ENCODE measurements at places on chromosomes 13 and 19.

DNA sequence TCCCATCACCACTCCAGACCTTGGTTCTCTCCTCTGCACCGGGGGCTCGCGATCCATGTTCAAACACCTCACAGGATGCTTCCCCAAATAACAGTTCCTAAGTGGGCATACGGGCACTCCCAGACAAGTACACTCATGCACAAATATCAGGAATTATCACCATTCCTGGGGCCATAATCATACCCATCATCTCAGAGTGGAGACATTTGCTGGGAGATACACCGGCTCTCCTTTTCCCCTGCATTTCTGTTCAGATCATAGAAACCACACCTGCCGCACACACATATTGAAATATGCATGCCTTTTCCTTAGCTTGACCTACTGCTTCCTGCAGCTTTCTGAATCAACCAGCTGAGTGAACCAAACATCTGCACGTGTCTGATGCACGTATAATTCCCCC lies 33.9 kb upstream of the MBNL2 start:
- no peak for DNase-seq

DNA sequence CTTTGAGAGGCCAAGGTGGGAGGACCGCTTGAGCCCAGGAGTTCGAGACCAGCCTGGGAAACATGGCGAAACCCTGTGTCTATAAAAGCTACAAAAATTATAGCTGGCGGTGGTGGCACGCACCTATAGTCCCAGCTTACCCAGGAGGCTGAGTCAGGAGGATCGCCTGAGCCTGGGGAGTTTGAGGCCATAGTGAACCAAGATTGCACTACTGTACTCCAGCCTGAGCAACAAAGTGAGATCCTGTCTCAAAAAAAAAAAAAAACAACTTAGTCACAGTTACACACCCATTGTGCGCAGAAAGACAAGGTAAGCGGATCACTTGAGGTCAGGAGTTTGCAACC lies 728 bp upstream of the DENND1C start:
- DNase-seq: no peak

DNA sequence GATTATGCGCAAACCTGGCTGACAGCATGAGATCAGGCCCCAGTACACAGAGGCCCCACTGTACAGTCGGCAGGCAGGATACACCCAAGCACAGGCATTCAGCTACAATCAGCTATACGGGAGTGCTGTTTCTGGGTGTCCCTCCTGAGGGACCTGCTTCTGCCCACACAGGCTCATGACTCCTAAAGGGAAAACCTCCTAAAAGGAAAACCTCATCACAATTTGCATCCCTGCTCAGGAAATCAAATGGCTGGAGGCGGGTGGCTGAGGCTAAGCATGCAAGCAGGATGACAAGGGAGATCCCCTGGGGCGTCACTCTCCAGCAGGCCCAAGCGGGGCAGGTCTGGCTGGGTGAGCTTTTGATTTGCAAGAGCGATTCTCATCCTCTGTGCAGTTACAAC lies 99.8 kb downstream of the CRYL1 start:
- no peak for DNase-seq

- DNase-seq: no peak
Measured at GRCh38 chr13:73224703-73225102, 165.9 kb downstream of the KLF5 start.

GRCh38 chr13:110911880-110912279 lies 3.0 kb downstream of the ANKRD10 start:
- DNase-seq: no peak

DNA sequence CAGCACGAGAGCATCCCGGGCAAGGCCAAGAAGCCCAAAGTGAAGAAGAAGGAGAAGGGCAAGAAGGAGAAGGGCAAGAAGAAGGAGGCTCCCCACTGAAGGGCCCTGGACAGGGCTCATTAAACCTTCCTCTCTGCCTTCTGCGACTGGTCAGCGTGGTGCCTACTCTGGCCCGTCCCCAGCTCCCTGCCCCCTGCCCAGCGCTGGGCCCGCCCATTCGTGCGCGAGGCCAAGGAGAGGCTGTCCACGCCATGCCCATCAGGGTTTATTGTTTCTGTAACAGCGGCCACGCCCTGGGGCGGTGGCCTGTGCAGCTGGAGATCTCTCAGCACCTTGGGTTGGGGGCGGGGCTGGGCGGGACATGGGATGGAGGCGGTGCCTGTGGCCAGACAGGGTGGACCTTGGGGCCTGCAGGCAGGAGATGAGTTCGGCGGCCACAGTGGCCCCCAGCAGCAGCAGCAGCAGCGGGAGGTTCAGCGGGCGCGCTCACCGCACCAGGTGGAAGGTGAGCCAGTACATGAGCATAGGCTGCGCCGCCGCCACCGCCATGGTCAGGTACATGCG lies 897 bp downstream of the C19orf33 start:
- no peak for DNase-seq

DNA sequence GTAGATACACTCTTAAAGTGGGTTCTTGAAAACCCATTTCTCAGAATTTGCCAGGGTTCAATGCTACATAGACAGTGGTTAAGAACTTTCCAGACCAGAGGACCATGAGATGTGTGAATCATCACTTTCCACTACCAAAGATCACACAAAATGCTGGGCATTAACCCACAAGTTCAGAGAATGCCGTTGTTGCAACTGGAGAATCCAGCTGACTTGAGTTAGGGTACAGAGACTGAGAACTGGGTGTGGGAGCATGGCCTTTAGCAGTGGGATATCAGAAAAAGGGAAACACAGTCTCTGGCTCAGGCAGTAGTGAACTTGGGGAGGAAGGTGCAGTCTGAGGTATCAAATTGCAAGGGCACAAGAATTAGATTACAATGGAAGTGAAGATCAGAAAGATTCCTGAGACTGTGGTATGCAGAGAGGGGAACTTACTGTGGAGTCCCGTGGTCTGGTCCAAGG lies 51.5 kb upstream of the WDFY2 start:
- no peak for DNase-seq

- DNase-seq: no peak
Measured at GRCh38 chr13:34879851-34880250, 62.2 kb upstream of the NBEA start.

GRCh38 chr13:93368718-93369117 lies 142.1 kb downstream of the GPC6 start:
- DNase-seq: no peak

- no peak for DNase-seq
Measured at GRCh38 chr19:18790566-18791314, at the start of gene COMP. Gene COMP, minus strand, starts transcription at chr19:18791305. Its CDS starts 36 bp downstream, at chr19:18791269.

DNA sequence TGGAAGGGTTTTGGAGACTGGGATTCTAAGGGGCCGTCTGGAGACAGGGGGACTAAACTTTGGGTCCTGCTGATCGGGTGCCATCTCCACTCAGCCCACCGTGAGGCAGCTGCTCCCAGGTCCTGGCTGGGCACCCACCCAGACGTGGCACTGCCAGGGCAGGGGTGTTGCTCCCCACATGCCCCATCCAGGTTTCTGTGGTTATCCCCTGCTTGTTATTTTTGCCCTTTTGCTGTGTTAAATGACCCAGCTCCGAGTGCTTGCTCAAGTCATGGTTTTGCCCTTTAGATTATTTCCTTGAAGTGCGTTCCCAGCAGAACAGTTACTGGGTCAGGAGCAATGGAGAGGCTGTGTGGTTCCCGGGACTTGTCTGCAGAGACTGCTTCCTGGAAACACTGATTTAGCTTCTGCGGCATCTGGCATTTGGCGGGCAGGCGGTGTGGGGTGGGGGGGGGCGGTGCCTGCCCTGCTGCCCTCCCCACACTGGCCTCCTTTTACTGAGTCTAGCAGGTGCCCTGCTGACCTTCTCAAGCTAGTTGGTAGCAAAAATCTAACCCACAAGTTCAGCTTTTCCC lies 1.9 kb downstream of the RAB11B start:
- no peak for DNase-seq

GRCh38 chr19:38841787-38842438 lies 7.9 kb downstream of the HNRNPL start:
- no peak for DNase-seq

GRCh38 chr19:8877854-8878705 lies 45.9 kb downstream of the MBD3L1 start:
- no peak for DNase-seq

DNA sequence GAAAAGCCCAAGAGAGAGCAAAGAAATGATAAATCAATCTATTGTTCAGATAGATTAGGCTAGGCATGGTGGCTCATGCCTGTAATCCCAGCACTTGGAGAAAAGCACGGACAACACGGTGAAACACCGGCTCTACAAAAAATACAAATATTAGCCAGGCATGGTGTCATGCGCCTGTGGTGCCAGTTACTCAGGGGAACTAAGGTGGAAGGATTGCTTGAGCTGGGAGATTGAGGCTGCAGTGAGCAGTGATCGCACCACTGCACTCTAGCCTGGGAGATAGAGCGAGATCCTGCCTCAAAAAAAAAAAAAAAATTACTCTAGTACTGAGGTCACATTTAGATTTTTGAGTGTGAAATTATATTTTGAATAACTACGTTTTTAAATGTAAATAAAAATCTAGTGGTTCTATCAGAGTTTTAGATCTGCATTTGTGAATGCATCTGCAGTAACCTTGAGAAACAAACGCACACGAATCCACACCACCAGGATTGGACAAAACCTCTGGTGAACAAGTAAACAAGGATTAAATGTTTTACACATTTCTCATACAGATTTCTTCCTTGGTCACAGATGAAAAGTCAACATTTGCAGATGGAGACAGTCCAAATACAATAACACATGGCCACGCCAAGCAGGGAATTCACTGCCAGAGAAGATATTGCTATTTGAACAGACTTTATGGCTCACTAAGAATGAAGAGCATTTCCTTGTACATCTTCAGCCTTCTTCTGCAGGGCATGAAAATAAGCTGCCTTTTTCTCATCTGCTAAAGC lies 917.6 kb downstream of the PCDH9 start:
- no peak for DNase-seq

DNA sequence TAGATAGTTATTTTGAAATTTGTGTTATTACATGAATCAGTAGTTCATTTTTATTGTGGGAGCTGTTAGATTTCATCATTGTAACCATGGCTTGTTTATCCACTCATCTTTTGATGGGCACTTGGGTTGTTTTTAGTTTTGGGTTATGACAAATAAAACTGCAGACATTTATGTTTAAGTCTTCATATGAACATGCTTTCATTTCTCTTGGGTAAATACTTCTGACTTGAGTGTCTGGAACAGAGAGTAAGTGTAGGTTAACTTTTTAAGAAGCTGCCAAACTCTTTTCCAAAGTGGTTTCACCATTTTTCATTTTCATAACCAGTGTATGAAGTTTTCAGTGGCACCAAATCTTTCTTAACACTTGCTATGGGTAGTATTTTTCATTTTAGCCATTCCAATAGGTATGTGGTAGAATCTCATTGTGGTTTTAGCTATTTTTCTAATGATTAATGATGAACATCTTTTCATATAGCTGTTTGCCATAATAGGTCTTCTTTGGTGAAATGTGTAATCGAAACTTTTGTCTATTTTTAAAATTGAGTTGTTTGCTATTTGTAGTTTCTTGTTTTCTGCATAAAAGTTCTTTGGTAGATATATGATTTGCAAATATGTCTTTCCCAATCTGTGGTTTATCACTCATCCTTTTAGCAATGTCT lies 17.9 kb downstream of the SLAIN1 start:
- DNase-seq: no peak

- DNase-seq: no peak
Measured at GRCh38 chr13:40874138-40874779, 84.8 kb downstream of the SLC25A15 start.

DNA sequence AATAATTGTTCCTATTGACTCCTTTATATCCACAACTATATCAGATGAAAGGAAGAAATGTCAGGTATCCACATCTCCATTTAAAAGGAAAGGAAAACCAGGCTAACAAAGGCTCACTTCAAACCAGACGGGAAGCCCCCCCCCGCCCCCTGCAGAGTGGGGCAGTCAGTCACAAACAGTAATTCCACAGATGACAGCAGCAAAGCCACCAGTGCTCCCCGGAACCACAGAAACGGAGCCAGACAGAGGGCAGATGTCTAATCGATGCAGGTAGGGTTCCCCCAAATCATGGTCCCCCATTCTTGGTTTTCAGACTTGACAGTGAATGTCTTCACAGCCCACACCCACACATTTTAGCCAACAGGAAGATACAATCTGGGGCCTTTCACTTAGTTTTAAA lies 100.8 kb downstream of the STK24 start:
- DNase-seq: peak; percentile 42

DNA sequence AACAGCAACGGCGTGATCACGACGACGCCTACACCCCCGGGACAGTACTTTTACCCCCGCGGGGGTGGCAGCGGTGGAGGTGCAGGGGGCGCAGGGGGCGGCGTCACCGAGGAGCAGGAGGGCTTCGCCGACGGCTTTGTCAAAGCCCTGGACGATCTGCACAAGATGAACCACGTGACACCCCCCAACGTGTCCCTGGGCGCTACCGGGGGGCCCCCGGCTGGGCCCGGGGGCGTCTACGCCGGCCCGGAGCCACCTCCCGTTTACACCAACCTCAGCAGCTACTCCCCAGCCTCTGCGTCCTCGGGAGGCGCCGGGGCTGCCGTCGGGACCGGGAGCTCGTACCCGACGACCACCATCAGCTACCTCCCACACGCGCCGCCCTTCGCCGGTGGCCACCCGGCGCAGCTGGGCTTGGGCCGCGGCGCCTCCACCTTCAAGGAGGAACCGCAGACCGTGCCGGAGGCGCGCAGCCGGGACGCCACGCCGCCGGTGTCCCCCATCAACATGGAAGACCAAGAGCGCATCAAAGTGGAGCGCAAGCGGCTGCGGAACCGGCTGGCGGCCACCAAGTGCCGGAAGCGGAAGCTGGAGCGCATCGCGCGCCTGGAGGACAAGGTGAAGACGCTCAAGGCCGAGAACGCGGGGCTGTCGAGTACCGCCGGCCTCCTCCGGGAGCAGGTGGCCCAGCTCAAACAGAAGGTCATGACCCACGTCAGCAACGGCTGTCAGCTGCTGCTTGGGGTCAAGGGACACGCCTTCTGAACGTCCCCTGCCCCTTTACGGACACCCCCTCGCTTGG lies 966 bp downstream of the JUNB start:
- peak; percentile 88 for DNase-seq

- no peak for DNase-seq
Measured at GRCh38 chr13:61466280-61466679, 50.6 kb upstream of the PCDH20 start.

DNA sequence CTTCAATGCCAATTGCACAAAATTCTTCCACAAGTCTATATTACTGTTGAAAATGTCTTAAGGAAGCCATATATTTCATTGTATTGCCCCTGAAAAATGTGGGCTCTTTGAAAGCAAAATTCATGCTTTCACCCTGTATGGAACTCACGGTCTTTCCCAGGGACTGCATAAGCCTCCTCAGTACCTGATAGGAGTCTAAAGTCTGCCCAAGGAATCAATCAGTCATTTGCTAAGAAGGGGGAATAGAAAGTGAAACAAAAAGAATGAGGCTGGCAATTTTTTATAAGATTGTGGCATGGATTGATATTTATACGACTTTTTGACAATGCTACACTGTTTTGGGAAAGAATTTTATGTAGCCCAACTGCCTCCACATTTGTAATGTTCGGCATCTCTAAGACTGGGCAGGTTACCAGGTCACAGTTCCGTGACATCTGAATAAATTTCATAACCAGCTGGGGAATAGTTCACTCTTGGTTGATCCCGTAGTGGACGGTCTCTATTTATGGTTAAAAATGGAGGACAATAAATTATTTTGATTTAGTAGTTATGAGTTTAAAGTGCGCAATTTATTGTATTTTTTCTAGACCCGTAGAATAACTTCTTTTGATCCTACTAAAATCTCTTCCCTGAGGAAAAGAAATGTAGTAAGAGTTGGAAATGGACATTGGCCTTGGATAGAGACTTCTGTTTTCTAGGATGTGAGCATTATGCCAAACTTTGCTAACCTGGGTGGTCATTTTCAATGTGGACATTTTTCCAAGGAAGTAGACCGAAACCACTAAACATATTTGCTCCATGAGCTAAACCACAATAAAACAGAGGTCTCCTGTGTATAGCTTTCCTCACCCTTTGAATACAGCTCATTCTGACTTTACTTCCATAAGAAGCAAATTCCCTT lies 1585.4 kb downstream of the EFNB2 start:
- DNase-seq: no peak

GRCh38 chr13:27020415-27020814 lies 151.2 kb downstream of the USP12 start:
- DNase-seq: no peak

All from T-helper 1 cell (primary cell).